ENCODE measurements at places on chromosomes 16 and 17.

- peak; percentile 9 for DNase-seq
Measured at GRCh38 chr16:3785413-3785812, 68.1 kb upstream of the TRAP1 start.

- DNase-seq: no peak
Measured at GRCh38 chr16:10581507-10581906, 1.1 kb upstream of the EMP2 start.

GRCh38 chr17:10266296-10266876 is 68.0 kb upstream of the GAS7 start:
- DNase-seq: no peak

GRCh38 chr16:69323415-69323814 is 7.0 kb downstream of the PDF start:
- peak; percentile 9 for DNase-seq

DNA sequence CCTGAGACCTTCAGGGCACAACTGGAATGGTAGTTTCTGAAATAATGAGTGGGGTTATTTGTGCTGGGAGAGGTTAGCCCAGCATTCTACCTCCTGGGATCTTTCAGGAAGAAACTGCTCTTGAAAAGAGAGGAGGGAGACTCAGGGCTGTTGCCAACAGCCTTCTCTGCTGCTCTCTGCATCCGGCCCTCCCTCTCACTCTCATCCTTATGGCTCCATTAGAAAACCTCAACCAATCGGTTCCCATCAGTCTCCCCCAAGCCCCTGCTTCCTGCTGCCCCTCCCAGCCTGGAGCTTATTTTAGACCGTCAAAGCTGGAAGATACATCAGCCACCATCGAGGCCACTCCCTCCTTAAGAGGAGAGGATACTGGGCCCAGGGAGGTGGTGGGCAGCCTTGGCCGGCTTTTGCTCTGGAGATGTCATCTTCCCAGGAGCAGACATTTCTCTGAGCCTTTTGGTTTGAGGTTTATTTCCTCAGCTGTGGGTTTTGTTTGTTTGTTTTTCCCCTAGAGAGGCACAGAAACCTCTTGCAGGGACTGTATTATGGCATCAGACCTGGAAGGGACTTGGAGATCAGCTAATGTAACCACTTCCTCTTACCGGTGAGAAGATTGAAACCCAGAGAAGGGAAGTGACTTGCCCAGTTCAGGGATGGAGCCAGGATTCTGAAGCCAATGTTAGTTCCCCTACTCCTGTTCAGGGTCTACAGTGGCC is 2.7 kb downstream of the MPRIP start:
- peak; percentile 70 for DNase-seq

DNA sequence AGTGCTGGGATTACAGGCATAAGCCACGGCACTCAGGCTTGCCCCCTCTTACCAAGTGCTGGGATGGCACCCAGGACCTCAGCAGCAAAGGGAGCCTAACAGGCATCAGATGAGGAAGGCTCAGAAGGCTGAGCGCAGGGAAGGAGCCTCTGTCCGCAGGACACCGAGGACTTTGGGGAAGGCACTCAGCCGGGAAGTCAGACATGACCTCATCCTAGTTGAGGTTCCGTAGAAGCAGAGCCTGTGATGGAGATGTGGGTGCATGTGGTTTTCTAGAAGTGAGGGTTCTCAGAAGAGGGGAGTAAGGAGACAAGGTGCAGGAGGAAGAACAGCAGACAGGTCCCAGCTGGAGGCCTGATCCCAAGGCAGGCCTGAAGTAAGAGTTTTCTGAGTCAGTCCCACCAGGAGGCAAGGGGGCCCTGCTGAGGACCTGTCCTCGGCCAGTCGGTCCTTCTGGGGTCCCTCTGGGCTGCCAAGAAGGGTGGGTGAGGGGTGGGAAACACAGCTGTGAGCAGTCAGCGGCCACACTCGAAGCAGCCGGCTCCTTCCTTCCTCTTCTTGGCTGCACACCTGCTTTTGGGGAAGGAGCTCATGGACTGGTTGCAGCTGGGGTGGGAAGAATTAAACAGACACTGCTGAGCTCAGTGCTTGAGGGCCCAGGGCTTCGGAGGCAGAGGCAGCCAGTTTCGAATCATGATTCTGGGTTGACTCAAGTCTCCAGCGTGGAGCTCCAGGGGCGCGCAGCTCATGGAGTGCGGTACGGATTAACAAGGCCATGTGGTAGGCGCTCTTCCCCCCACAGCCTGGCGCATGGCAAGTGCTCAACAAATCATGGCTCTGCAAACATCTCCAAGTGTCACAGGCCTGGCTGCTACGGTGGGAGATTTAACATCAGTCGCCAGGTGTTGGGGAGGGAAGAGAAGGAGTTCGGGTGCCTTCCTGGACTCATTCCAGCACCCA is 38.9 kb upstream of the SNN start:
- DNase-seq: peak; percentile 27

DNA sequence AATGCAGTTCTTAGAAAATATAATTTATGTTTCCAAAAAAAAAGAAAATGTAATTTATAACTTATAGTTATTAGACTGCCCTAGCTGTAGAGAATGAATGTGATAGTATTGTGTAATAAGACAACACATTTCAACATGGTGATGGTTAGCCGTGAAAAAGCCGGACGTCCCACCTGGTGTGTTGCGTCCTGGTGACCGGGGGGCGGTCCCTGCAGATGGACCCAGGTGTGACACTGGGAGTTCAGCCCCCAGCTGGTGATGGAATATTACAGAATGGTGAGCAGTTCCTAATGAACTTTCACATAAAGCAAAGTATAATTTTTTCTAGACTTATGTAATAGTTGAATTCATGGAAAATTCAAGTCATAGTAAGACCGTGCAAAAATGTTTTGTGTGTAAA is 132.8 kb downstream of the LAT start:
- no peak for DNase-seq

DNA sequence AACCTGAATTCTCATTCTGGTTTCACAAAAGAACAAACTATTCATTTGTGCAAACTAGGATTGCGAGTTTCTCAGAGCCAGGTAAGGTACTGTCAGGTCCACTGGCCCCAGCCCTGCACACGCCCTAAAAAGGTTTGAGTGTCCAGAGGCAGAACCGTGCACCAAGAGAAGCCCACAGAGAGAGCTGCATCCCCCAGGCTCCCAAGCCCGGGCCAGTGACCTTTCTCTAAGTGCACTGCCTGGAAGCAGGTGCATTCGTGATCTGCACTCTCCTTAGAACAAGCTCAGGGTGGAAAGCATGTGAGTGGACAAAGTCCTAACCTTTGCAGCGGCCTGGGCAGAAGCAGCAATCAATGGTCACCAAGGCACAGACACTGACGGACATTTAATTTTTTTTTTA is 26.8 kb downstream of the MEAK7 start:
- DNase-seq: no peak

DNA sequence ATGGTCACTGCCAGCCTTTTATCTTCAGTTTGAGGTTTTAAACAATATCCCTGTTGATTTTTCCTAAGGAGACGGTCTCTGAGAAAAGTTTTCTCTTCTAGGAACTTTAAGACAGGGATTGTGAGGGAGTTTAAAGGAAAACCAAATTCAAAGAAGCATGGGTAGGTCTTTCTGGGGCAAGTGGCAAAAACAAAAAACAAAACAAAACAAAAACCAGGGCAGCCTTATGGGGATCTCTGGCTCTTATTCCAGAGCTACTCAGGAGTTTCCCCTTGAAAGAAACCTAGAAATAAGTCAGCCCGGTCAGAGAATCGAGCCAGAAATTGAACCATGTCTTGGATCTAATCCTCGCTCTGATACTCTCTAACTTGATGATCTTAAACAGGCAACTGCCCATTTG is 424.5 kb downstream of the GRIN2A start:
- no peak for DNase-seq

DNA sequence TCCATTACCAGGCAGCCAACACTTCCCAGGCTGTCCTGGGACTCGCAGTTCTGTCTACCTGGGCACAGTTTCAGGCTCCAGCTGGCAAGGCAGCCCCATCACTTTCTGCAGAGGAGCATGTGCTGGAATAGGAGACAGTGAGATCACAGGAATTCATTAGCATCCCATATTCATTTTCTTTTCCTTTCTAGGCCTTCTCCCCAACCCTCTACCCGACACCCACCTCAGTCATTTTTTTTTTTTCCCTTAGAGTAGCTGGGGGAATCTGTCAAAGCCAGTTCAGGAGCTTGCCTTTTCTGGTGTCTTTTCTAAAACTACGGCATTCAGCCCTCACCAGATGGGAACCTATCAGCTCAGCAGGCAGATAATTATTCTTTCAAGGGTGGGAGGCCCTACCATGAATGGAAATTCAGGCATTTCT is 42.4 kb upstream of the FBXO47 start:
- no peak for DNase-seq

DNA sequence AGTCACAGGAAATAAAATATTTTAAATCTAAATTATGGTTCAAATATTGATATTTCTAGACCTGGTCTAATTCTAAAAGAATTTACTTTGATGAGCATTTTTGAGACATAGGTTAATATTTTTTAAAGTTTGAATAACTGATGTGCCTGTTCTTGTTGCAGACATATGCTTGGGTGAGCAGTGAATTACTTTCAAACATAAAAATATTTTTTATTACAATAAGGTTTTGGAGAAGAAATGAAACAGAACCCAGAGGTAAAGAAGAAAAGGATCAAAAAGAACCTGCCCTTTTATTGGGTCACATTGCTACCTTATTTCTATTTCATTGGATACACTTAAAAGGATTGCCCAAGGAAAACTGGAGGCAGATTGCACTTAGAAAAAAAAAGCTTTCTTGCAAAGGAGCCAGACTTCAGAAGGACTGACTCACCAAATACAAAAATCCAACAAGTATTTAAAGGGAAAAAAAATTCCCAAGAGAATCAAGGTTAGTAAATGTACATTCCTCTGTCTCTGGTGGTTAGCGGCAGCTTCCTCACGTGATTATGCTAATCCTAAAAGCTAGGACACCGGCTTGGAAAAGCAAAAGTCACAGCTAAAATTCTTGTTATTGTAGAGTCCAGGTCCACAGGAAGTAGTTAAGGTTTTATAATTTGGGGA is 18.5 kb downstream of the ENPP7 start:
- no peak for DNase-seq

DNA sequence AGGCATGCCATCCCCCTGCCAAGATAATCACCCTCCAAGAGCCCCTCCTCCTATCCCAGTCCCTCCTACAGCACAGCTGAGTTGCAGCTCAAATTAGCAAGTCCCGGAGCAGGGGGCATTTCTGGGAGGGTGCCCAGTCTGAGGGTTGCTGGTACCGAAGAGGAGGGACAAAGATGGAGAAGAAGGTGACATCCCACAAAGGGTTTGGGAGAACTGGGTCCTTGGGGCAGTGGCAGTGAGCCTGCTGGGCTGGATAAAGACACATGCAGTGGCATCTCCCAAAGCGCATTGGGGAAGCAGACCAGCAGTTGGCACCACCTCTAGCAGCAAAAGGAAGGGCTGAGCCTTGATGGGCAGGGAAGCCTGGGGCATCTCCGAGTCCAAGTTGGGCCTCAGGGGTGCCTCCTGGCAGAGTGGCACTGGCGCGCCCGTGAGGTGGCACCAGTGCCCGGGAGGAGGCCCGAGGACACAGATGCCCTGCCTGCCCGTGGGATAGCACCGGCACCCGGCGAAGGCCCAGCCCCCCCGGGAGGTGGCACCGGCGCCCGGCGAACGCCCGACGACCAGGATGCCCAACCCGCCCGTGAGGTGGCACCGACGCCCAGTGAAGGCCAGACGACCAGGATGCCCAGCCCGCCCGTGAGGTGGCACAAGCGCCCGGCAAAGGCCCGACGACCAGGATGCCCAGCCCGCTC is 622 bp downstream of the TOM1L2 start:
- peak; percentile 60 for DNase-seq

DNA sequence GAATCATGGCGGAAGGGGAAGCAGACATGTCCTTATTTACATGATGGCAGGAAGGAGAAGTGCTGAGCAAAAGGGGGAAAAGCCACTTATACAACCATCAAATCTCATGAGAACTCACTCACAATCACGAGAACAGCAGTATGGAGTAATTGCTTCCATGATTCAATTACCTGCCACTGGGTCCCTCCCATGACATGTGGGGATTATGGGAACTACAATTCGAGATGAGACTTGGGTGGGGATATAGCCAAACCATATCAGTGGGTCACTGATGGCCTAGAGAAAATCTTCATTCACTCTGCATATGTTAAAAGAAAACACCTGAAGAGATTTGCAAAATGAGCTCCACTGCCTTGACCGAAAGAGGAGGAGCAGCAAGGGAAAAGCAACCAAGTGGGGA is 130.3 kb upstream of the FAM20A start:
- no peak for DNase-seq

DNA sequence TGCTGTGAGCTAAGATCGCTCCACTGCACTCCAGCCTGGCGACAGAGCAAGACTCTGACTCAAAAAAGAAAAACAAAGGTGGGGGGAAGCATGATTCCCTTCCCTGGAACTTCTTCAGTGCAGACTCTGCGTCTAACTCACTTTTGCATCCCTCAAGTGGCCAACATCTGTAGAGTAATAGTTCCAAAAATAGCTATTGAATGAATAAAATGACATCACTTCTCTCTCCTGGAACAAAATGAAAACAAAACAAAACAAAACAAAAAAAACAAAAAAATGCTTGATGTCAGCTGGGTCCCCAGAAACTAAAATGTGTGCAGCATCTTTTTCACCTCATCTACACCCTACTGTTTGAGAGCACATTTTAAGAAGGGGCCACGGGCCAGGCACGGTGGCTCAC is 197.7 kb upstream of the NOG start:
- DNase-seq: no peak

DNA sequence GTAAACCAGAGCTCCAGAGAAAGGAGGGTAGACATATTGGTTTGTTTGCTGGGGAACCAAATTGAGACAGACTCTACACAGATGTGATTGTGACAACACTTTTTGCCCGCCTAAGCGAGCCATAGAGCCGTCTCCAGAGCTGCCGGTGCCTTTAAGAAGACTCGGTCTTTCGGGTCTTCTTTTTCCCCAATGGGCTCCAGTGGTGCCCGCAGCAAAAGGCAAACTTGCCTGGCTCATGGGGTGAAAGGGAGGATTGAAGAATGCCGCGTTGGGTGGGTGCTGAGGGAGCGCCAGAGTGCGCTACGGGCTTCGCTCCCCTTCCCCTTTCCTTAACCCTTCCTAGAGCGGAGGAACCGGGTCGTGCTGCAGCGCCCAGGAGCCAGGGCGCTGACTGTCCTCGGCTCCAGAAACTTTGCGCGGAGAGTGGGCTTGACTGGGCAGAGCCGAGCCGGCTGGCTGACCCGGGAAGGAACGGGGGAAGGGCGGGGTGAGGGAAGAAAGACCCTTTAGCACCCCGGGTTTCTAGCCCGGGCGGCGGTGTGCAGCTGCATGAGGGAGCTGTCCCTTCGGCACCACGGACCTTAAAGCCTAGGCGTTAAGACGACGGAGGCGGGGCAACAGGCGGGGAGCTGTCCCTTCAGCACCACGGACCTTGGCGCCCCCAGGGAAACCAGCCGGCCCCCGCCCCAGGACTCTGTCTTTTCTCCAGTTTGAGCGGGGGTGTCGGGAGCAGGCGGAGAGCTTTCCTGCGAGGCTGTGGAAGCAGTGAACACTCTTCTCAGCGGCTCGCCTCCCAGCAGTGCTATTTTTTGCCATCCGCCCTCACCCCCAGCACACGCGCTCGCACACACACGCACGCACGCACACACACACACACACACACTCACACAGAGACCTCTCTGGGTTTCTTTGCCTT is at the start of gene CACNG3:
Gene CACNG3 (plus strand): TSS at position 880 of the 916 bp plus-strand sequence. CDS start 420 bp downstream, outside the sequence.
- DNase-seq: peak; percentile 88

Data from testis (tissue), 5 donors.